ENCODE measurements at places on chromosomes 2 and 18.

GRCh38 chr2:170162271-170162632 lies 15.7 kb upstream of the MYO3B start:
- DNase-seq, result no peak

DNA sequence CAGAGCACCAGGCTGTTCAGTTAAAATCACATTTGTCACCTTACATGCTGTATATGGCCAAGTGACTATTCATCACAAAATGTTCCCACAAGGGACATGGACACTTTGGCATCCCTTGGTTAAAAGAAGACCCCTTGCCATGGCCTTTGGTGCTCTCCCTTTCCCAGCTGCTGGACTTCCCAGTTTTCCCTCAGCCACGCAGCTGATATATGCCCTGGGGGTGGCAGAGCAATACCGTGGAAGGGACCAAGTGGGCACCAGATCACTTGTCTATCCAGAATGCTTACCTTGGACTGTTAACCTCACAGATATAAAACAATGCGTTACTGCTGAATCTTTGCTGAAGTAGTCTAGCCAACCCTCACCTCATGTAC lies 35.3 kb downstream of the PAIP2B start:
- DNase-seq, result no peak

GRCh38 chr18:35733408-35733807 lies 151.9 kb downstream of the GALNT1 start:
- DNase-seq, result no peak

DNA sequence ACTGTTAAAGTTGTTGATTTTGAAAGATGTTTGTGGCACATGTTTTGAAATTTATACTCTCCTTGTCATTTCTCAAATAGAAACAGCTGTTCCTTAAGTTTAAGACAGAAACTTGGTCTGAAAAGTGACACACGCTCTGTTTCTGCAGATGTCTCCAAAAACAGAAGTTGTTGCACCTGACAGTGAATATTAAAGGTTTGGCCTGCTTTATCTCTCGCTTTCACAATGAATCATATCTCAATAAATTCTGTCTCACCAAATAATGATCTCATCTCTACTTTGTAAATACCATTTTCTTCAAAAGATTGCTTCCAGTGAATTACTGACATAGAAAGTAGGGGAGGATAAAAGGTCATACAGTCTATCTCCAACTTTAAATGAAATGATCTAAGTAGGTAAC lies 294.9 kb upstream of the SYT4 start:
- DNase-seq, result no peak

DNA sequence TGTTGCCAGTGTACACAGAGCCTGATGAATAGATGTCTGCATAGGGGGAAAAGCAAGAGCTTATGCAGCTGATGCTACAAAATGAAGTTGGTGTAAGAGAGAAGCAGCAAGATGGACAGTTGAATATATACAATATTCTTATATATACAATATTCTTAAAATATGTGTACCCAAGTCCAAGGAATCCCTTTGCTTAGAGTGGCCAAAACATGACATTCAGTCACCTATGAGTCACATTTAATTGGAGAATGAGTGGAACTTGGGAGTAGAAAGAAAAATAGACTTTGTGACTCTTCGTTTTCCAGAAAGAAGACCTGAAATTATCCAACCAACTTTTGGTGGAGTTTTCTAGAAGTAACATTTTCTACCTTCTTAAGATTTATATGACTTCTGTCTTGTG lies 81.8 kb downstream of the SCN9A start:
- no peak for DNase-seq

Data from activated CD8-positive, alpha-beta T cell treated with anti-CD3 and anti-CD28 coated beads for 36 hours (primary cell).